ENCODE measurements at places on chromosomes 4 and X.

GRCh38 chr4:186161138-186161537, 30.2 kb upstream of the CYP4V2 start:
- DNase-seq: no peak

GRCh38 chrX:3129256-3129655, 88.0 kb downstream of the ARSF start:
- DNase-seq: no peak

- no peak for DNase-seq
Measured at GRCh38 chrX:22800806-22801205, 199.0 kb upstream of the DDX53 start.

DNA sequence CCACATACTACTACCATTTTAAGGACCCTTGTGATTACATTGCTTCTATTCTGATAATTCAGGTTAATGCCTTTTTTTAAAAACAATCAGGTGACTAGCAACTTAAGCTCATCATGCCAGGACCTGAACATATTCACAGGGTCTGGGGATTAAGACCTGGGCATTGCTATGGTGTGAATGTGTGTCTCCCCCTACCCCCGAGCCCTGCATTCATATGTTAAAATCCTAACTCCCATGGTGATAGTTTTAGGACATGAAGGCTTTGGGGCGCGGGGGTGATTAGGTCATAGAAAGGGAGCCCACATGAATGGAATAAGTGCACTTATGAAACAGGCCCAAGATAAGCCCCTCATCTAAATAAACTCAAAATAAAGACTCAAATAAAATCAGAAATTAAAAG, 734.4 kb upstream of the PABPC4L start:
- no peak for DNase-seq

DNA sequence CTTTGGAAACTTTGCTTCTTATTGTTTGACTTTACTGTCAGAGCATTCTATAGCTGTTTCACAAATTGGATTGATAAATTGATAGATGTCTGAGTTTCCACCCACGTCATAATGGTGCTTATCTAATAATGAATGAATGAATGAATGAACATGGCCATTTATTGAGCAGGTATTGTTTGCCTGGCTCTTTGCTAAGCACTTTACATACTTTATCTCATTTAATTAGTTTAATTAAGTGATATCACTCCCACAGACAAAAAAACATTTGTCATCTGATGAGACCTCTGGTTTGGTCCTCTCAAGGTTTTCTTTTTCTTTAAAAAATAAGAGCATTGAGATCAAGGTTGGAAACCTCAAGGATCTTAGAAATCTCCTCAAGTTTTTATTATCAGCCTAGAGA, 2.8 kb downstream of the FRAS1 start:
- DNase-seq: no peak

GRCh38 chr4:79044141-79044659, 105.0 kb upstream of the PAQR3 start:
- no peak for DNase-seq

- no peak for DNase-seq
Measured at GRCh38 chr4:5705647-5706320, 2.6 kb downstream of the EVC2 start.

DNA sequence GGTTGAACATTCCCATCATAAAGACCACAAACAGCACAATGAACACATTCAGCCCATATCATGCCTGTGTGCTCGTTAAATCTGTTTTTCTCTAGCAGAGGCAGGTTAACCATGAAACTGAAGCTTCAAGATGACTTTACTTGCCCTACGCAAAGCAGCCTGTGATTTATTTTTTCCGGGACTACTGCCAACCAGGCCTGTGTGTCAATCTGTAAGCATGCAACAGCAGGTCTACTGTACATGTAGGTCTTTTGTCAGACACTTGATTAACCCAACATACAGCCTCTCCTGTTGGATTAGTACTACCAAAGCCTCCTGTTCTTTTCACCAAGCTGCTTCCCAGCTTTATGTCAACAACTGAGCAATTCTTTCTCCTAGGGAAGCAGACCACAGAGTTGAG, 85.5 kb upstream of the ACSL1 start:
- DNase-seq: no peak

- DNase-seq: no peak
Measured at GRCh38 chr4:17115583-17115982, 217.1 kb upstream of the LDB2 start.

GRCh38 chr4:65656008-65656407, 14.3 kb downstream of the EPHA5 start:
- no peak for DNase-seq

DNA sequence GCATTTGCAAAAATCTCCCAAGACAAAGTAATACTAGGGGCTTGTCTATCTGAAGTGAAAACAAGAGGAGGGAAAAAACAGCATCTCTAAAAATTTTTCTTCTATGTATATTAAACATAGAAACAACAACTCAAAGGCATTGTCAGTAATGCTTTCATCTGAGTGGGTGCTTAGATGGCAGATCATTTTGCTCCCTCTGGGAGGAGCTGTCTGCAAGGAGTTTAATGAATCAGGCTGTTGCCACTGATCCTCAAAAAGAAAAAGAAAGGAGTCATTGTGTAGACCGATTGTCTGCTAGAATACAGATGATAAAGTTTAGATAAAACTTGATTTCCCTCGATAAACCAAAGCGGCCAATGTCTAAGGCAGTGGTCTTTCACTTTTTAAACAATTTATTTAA, 49.7 kb upstream of the KLHL8 start:
- DNase-seq: no peak

DNA sequence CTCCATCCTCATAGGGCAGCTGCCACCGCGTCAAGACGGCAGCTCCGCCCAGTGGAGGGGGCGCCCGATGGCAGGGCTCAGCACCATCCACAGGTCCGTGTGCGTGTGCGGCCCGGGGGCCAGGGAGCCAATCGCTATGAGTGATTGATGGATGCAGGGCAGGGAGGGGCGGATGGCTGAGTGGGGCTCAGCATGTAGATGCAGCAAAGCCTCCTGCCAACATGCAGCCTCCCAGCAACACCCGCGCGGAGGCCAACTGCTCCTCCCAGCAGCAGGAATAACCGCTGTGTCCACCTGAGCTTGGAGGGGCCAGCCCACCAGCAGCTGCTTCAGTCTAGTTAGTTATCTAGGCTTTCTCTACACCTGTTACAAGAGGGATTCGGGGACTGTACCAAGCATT, 77.4 kb downstream of the MTMR1 start:
- DNase-seq: no peak

DNA sequence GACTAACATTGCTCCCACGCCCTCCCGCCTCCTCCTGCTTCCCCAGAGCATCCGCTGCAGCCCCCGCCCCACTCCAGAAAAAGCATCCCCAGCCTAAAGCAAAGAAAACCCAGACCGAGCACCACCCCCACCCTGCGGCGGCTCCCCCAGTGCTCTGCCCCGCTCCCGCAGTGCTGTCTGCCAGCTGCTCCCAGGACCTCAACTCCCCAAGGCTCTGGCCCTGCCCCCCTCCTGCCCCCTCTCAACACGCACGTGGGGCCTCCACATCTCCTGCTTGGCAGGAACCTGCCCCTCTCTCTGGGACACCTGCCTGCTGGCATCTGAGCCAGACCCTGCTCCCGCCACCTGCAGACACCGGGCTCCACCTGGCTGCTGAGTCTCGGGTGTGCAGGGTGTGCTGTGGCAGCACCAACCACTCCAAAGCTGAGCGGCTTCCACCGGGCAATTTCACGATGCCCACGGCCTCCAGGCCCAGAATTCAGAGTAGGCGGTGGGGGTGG, 79.4 kb downstream of the FAM53A start:
- peak; percentile 33 for DNase-seq

- no peak for DNase-seq
Measured at GRCh38 chrX:16914058-16914457, 32.4 kb upstream of the REPS2 start.

GRCh38 chr4:16852228-16852627, 46.2 kb downstream of the LDB2 start:
- DNase-seq: no peak

- DNase-seq: no peak
Measured at GRCh38 chrX:123742440-123742839, 9.6 kb upstream of the THOC2 start.

Measured in stimulated activated CD4-positive, alpha-beta T cell treated with anti-CD3 and anti-CD28 coated beads, Interleukin-15, amount 100 ng/mL, for 1 hour (primary cell).